ENCODE measurements at places on chromosomes 7 and 10. TPM values are rescaled to one million over a fixed set of nuclear protein-coding genes. Genes with fewer than 3 reads are reported as not detected.

GRCh38 chr7:154338701-154339506 is 286.7 kb downstream of the DPP6 start:
- H3K4me3 ChIP-seq = no peak overlapping the region
- DNase-seq = no peak
- H3K27me3 ChIP-seq = peaks cover 91% of the 10 kb centered on the region
- H3K27ac ChIP-seq = no peak overlapping the region
- no peaks in the 10 kb centered on the region for H3K36me3 ChIP-seq

GRCh38 chr10:43131256-43131655 is 7.0 kb upstream of the CSGALNACT2 start:
- no peak for DNase-seq
- H3K4me3 ChIP-seq = no peak overlapping the region
- H3K36me3 ChIP-seq = no peaks in the 10 kb centered on the region

NDUFA5 gene
- total RNA-seq = 57.0 TPM

DNA sequence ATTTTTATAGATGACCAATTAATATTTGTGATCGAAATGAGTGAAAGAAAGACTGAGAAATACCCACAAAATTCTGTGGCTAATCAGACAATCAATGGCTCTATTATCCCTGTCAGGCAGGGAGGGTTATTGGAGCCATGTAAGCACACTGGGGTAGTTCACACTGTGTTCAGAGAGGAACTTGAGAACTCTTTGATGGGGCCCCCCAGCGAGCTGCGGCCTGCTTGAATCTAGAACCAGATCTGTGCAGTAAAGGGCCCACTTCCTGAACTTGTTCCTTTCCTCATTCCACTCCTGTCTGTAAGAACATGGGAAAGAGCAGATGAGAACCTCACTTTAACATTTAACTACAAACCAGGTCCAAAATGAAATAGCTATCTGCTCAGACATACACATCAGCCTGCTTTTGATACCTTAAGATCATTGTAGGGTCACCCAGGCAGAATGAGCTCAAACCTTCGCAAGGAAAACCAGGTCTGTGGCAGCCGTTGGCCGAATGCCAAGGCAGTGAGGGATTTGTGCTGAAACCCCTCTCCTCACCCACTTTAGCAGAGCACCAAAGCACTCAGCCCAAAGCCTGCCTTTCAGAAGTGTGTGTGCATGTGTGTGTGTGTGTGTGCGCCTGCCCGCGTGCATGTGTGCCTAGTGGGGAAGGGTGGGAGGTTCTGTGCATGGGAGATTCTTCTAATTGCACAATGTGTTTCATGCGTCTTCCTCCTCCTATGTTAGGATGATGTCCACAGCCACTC is 365.6 kb upstream of the MGMT start:
- no peaks in the 10 kb centered on the region for H3K27me3 ChIP-seq
- no peak overlapping the region for H3K4me3 ChIP-seq
- no peak for DNase-seq
- H3K36me3 ChIP-seq = no peaks in the 10 kb centered on the region
- H3K4me1 ChIP-seq = no peaks in the 10 kb centered on the region

DNA sequence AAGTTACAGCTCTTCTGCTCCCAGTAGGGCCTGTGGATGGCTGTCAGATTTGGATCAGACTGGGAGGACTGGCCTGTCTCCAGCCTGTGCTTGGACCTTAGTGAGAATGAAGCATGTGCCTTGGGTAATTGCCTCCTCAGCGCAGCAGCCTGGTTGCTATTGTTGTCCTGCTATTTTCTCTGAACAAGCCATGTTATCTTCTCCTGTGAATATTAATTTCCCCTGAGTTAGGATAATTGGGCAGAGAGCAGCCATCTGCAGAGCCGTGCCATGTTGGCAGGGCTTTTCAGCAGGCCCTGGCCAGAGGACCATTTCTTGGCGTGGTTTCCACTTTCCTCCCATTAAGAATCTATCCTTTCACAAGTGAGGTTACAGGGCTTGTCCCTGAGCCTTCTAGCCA is 497.3 kb downstream of the SORCS3 start:
- H3K36me3 ChIP-seq = no peaks in the 10 kb centered on the region
- no peaks in the 10 kb centered on the region for H3K4me1 ChIP-seq
- H3K27ac ChIP-seq = no peak overlapping the region
- no peak overlapping the region for H3K4me3 ChIP-seq
- no peaks in the 10 kb centered on the region for H3K27me3 ChIP-seq

- no peaks in the 10 kb centered on the region for H3K4me1 ChIP-seq
- H3K27ac ChIP-seq = no peak overlapping the region
- no peaks in the 10 kb centered on the region for H3K36me3 ChIP-seq
- DNase-seq = no peak
- H3K27me3 ChIP-seq = no peaks in the 10 kb centered on the region
Measured at GRCh38 chr7:20744954-20745446, 41.7 kb downstream of the SP8 start.
